ENCODE measurements at places on chromosomes 16 and 17.

- DNase-seq, result peak; percentile 2
Measured at GRCh38 chr16:85401917-85402766, 211.0 kb upstream of the GSE1 start.

DNA sequence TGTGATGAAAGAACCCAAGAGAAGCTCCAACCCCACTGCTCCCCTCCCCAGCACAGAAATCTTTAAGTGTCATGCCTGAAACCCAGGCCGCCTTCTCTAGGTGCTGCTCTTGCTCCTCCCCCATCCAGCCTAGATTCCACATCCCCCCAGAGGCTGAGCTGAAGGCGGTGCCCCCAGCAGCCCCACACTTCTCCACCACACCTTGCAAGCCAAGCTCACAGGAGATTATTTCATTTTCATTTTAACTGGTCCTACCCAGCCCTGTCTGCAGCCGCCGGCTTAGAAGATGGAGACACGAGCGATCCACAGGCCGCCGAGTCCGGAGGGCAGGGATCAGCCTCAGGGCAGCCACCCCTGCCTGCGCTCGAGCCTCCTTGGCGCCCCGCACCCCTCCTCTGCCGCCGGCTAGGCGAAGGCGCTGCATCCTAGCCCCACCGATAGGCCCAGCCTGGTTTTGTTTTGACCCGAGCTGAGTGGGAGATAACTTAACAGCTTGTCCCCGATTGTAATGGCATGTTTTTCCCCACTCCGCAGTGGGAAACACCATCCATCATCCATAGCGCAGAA, 125.3 kb downstream of the RBFOX3 start:
- DNase-seq, result no peak

GRCh38 chr17:38568845-38569510, 36.8 kb downstream of the SRCIN1 start:
- DNase-seq, result no peak

DNA sequence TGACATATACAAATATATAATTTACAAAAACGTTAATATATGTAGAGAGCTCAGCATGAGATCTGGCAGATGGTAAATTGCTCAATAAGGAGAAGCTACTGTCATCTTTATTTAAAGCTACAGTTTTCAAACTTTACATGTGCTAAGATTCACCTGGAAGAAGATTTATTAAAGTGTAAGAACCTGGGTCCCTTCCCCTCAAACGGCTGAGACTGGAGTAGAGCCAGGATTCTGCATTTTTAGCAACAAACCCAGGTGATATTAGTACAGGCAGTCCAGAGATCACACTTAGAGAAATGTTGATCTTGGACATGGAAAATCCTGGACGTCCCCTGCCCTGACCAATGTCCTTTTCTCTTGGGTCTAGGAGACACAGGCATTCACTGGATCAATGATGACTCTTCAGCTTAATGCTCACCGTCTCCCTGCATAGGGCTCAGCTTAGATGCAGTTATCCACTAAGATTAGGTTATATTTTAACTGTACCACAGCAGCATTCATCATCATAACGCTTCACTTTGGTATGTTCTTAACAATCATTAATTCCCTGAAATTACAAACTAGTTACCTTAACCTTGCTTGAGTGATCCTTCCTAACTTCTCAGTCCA, 20.4 kb downstream of the CDR2 start:
- no peak for DNase-seq

DNA sequence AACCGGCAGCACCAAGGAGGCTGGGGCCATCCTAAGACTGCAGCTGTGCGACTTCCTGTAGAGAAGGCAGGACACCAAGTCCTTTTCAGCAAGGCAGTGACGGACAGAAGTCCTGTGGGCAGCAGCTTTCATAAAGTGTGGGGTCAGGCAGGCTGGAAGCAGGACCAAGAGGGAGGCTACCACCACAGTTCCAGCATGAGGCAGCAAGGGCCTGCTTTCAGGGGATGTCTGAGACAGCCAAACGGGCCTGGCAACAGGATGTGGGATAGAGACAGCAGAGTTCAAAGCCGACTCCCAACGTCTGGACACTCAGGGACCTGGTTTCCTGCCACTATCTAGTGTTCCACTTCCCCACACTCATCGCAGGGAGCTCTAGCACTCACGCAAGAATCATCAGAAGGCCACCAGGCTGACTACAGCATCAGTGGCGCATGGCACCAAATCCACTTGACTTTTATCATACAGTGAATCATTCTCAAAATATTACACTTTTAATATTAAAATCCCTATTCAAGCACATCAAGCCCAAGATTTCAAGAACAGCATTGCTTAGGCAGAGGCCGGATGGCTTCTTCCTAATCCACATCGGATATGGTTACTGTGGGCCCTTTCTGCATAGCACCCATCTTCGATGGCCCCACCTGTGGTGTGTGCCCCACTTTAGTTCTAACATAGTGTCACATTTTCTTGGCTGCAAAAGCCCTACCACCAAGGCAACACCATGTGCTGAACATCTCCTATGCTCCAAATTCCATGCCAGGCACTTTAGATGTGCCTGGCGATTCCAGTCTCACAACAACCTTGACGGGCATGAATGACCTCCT, 5.2 kb downstream of the USP7 start:
- DNase-seq, result no peak

DNA sequence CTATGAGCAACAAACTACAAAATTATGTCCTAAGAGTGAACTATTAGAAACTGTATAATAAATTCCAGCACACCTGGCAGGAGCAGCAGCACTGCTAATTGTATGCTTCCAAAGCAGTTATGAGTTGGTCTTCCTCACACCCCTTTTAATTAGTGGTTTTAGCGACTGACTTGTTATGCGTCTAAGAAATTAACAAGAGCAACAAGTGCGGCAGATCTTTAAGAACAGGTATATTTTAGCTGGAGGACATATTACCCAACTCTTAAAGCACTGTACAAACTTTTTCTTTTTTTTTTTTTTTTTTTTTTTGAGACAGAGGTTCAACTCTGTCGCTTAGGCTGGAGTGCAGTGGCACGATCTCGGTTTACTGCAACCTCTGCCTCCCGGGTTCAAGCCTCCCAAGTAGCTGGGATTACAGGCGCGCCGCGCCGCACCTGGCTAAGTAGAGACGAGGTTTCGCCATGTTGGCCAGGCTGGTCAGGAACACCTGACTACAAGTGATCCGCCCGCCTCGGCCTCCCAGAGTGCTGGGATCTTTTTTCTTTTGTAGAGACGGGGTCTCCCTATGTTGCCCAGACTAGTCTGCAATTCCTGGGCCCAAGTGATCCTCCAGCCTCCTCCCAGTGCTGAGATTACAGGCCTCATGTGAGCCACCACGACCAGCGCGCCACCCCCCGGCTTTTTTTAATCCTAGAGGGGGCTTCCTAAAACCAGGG, 1.6 kb upstream of the FBXL20 start:
- no peak for DNase-seq

DNA sequence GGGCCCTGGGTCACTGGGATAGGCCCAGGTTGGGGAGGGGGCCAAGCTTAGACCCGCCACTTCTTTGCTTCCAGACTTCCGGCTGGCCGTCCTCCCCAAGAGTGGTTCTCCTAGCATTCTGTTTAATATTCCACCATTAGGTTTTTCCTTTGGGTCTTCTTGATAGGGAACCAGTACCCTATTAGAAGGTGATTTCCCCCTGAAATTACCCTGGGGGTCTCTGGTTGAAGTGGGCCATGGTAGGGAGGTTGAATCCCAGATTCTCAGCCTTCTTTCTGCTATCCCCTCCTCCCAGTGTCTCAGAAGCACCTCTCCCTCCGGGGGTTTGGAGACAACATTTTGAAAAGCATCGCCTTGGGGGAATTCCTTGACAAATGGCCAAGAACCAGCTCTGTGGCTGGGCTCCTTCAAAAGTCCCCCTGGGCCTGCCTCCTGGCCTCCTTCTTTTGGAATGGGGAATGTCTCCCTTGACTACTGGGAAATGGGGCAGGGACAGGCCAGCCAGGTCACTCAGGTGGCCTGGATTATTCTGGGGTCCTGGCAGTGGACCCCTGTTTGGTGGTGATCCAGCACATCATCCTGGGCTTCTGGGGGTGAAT, 5.7 kb downstream of the LASP1 start:
- no peak for DNase-seq

DNA sequence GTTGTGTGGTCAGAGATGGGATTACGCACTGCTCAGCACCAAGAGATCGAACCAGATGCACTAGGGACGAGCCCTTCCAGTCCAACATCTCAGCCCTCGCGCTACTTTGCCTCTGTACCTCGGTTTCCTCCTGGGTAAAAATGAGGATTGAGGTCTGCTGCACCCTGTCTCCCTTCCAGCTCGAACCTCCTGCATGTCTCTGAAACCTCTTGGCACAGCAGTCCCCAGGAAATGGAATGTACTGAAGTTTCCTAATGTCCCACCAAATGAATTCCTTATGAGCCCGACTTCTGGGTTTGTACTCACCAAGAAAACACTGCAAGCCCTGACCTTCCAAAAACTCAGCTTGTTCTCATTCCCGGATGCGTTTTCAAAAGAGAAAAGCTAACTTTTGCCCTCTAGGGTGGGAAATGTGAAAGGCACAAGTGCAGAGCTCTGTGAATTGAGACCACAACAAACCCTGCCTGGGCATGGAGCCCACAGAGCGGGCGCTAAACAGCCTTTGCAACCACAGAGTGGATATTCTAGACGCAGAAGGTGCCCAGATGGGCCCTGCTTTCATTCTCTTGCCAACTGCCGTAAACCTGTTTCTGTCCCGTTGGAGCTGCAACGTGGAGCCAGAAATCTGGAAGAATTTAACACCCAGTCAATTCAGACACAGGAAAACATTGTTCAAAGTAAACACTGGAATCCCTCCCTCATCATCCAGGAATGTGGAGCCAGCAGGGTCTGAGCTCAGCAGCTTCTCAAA, 10.3 kb downstream of the CDRT4 start:
- DNase-seq, result no peak

- DNase-seq, result peak; percentile 76
Measured at GRCh38 chr17:2347805-2348685, 10.7 kb downstream of the SGSM2 start.

GRCh38 chr16:8929086-8929748, 34.5 kb downstream of the USP7 start:
- DNase-seq, result no peak

DNA sequence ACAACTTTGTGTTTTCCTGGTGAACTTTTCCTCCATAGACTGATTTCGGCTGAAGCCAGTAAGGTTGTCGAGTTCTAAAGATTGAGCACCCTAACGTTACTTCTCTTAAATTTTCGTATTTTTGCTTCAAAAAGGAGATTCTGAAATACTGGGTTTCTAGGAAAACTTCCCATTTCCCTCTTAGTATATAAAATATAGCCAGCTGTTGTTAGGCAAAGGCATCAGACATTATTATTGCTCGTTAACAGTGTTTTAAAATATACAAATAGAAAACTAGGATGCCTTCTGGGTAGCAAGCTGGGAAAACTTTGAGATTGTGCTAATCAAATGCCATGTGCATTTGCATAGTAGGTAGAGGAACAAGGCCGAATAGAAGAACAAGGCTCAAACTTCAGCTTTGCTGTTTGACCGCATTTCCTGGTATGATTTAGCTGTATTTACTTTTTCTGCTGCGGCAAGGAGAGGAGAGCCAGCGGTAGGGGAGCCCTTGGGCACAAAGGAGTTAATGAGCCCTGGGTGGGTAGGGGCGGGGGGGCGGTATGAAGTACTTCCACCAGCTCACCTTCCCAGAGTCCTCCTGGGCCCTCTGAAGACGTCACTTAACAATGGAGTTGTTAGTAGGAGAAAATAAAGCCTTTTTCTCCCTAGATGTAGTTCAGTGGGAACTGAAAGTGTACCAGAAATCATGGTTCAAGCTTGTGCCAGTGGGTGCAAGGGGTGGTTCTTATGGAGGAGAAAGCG, 151.9 kb downstream of the MSI2 start:
- peak; percentile 72 for DNase-seq

DNA sequence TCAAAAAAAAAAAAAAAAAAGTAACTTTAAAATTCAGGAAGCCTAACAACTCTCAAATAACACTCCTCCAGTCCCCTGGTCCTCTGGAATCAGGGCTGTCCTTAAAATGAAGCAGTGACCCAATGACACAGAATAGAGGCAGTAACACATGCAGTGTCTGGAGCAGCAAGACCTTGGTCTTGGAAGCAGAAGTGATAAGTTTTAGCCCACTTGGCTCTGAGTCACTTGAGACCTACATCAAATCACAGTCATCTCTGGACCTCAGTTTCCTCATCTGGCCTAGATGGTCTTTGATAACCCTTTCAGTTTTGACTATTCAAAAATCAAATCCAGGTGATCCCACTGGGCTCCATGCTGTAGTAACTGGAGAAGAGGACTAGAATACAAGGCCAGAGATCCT, 39.0 kb downstream of the LYRM1 start:
- no peak for DNase-seq

DNA sequence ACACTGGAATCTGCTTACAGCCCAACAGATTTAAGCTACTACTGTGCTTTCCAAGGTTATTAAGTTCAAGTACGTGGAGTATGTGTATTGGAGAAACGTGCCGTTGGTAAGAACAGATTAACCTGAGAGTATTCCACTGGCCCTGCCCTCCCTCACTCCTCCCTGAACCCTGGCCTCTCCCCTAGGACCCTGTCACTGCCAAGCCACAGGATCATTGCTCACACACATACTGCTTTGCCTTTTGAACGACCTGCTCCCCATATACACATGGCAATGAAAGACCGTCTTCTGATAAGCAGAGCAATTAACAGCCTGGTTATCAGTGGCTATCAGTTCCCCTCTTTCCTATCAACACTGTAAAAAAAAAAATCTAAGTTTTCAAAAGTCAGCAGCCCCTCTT, 458.9 kb upstream of the DYNLRB2 start:
- DNase-seq, result no peak

GRCh38 chr16:54370278-54371040, 83.9 kb upstream of the IRX3 start:
- DNase-seq, result peak; percentile 80

- peak; percentile 40 for DNase-seq
Measured at GRCh38 chr17:81491181-81491581, 21.4 kb downstream of the ACTG1 start.

DNA sequence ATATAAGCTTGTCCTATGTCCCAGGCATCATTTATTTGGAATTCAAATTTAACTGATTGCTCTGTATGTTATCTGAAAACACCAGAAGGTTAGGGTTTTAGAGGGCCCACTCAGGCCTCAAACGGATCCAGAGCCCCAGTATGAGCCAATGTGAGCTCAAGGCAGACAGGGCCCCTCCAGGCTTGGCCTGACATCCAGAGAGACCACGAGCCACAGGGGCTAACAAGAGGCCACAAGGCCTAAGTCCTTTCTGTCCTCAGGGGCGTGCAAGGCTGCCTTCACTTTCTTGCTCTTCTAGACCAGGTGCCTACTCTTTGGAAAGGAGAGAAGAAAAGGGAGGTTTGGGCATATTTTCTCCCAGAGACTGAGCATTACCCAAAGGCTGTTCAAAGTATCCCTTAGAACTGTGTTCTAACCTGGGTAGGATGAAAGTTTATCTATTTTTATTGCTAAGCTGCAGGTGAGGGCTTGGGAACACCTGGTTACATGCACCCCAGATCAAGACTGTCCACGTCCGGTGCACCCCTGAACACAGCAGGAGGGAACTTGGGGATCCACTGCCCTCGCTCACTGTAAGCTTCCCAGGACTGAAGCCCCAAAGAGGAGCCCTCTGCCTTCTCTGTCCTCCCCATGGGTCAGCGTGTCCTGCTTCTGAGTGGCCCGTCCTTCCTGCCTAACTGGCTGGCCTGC, 1.5 kb upstream of the ENGASE start:
- DNase-seq, result no peak

GRCh38 chr17:41975099-41976083, 8.8 kb downstream of the CNP start:
- DNase-seq, result no peak
